ENCODE measurements at places on chromosomes 1 and 21.

GRCh38 chr21:36174780-36175179 is 18.2 kb downstream of the DOP1B start:
- DNase-seq = no peak

GRCh38 chr1:170734412-170735175 is 70.7 kb downstream of the PRRX1 start:
- no peak for DNase-seq

DNA sequence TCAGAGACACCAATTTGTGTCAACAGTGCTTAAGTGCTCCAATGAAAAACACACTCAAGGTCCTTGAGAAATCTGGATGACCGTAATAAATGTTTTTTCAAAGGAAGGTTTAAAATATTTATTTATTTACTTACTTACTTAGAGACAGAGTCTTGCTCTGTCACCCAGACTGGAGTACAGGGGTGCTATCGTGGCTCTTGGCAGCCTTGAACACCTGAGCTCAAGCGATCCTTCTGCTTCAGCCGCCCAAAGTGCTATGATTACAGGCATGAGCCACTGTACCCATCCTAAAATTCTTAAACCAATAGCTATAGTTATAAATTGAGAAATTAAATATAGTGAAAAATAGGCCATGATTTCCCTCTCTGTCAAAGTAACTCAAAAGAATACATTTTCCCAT is 17.3 kb upstream of the ERICH3 start:
- no peak for DNase-seq

- no peak for DNase-seq
Measured at GRCh38 chr1:185325413-185325812, 8.4 kb upstream of the IVNS1ABP start.

- no peak for DNase-seq
Measured at GRCh38 chr21:26655460-26655859, 82.4 kb upstream of the CYYR1 start.

DNA sequence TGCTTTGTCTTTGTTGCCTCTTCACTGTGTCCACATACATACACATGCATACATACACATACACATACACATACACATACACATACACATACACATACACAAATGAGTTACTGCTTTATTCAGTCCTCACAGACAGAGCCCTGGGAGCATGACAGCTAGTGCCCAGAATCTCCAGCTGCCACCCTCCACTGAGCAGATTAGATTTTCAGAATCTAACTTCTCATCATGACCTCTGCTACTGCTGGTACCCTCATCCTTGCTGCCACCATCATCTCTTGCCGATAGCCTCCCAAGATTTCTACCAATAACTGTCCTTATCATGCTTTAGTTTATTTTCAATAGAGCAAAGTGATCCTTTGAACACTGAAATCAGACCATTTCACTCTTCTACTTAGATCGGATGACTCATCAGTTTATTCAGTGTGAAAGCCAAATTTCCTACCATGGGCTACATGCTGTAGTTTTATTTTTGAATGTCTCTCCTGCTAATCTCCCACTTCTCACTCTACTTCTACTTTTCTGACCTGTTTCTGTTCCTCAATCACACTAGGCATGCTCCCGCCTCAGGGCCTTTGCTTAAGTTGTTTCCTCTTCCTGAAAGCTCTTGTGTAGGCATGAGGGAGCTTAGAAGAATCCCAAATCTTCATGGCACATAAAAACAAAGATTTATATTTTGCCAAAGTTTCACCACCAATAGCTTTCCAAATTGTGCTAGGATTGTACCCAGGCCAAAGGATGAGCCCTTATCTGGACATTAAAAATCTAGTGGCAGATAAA is 43.0 kb downstream of the ATP6V1G3 start:
- no peak for DNase-seq

DNA sequence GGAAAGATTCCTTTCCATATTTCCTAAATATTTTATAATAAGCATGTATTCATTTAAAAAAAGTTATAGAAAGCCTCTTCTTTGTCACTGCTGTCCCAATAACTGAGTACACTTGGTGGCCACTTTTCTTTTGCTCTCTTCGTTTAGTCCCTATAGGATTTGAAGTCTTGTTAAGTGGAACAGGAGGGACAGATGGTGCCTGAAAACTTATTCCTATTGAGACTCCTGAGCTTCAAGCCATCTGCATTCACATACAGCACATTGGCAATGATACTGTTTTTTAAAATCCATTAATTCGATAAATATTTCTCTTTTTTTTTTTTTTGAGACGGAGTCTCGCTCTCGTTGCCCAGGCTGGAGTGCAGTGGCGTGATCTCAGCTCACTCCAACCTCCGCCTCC is 2.0 kb upstream of the ZBTB40 start:
- DNase-seq = no peak

DNA sequence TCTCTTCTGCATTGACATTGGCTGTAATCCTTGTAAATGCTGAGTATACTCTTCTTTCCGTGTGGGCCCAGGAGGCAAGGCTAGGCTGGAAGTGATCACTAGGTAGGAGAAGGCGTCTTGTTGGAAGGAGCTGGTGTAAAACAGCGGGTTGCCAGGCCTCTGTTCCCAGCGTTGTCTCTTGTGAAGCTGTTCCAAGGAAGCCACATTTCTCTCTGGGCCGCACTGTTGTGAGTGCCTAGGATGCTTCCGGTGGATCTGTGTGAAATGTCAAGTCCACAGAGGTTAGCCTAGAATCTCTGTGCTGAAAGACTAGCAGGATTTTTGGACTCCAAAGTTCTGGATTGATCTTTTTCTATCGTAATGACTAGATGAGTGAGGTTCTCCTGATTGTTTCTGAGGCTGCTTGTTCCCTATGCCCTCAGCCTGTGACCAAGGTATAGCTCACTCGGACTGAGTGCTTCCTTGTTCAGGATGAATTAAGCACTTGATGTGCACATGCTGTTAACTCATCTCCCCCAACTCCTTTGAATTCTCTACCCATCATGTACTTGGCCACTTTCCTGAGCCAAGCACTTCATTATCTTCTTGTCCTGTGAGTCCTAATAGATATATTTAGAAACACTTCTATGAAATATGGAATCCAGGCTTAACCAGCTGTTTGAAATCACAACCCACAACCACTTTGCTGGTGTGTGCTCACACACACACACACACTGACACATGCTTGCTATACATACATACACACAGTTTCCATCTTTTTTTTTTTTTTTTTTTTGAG is 63.3 kb downstream of the PBX1 start:
- DNase-seq = no peak

Measured in stimulated activated CD8-positive, alpha-beta memory T cell treated with anti-CD3 and anti-CD28 coated beads, Interleukin-4, amount 100 ng/mL, for 4 hours (primary cell).